Nucleus accumbens (tissue), 56 donors: ENCODE measurements at places on chromosomes 1 and 21.

DNA sequence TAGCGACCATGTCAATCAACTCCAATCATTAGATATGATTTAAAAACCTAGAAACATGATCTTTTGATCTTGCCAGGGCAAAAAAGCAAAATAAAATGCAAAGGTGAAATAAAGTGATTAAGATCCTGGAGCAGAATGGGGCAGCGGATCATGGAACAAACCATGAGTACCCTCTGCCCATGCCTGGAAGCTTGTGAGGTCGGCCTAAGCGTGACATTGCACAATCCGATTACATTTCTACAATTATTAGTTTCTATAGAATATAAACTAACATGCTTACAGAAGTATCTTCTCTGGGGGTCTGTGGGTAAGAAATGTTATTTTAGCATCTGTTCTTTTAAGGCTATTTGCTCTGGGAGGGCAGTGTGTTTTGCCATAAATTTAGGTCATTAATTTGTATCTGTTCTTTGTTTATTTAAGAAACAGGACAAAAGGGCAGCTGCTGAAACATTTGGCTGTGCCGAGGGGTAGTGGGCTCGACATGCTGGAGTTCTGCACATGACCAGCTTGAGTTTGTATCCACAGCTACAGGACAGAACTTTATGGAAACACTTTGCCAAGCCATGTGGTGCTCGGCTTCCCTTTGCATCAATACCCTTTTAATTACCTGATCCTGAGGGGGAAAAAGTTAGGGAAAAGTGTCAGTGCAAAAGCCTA is 55.9 kb downstream of the ZBTB18 start:
- DNase-seq = no peak

DNA sequence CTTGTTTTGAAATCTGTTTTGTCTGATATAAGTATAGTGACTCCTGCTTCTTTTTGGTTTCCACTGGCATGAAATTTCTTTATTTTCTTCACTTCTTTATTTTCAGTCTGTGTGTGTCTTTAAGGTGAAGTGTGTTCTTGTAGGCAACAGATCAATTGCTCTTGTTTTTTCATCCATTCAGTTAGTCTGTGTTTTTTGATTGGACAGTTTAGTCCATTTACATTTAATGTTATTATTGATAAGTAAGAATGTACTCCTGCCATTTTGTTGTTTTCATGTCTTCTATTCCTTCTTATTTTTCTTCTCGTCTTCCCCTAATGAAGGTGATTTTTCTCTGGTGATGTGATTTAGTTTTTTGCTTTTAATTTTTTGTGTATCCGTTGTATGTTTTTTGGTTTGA is 487.7 kb upstream of the PBX1 start:
- DNase-seq = no peak

- DNase-seq = no peak
These were observed 286.5 kb downstream of the NFIA start for GRCh38 chr1:61368876-61369275.

DNA sequence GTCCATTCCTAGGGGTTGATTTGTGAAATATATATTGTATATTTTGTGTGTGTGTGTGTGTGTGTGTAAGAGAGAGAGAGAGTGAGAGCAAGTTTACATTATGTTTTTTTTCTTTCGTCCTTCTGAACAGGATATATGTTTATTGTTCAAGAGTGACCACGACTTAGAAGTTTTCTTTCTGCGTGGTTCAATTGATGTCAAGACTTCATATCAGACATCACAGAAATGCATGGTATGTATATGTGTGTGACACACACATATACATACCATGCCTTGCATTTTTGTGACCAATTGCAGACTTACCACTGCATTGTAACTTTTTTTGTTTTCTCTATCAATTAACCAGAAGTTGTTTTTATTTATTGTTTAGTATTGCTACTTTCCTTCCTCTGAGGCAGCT is 2.5 kb downstream of the RASAL2 start:
- DNase-seq = no peak

GRCh38 chr1:92876351-92876750 is 44.5 kb downstream of the RPL5 start:
- DNase-seq = no peak

DNA sequence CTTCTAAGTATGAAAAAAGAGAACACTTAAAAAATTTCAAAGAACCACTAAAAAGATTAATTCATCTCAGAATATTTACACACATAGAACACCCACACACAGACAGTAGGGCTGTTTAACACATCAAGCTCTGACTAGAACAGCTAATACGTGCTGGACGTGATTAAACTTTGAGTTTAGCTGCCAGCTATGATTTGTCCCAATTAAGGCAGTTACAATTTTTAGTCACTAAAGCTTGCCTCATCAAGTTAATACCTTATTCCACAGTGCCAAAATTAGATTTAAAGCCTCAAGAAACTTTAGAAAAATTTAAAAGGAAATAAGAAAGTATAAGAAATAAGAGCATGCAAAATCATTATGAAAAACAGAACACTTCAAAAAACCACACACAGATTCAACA is 18.9 kb downstream of the SLC16A1 start:
- no peak for DNase-seq

DNA sequence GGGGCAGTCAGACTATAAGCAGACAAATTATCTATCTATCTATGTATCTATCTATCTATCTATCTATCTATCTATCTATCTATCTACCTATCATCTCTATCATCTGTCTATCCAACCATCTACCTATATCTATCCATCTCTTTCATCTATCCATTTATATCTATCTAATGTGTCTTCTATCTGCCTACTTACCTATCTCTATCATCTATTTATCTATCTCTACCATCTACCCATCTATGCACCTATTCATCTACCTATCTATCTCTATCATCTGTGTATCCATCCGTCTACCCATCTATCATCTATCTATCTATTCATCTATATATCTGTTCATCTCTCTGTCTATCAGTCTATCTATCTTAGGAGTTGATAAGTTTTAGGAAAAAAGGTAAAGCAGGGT is 10.8 kb upstream of the COG2 start:
- DNase-seq = no peak

GRCh38 chr1:114388432-114389003 is 122.5 kb downstream of the TRIM33 start:
- no peak for DNase-seq

- DNase-seq = no peak
These were observed 7.2 kb upstream of the SLX9 start for GRCh38 chr21:44932408-44933181.

DNA sequence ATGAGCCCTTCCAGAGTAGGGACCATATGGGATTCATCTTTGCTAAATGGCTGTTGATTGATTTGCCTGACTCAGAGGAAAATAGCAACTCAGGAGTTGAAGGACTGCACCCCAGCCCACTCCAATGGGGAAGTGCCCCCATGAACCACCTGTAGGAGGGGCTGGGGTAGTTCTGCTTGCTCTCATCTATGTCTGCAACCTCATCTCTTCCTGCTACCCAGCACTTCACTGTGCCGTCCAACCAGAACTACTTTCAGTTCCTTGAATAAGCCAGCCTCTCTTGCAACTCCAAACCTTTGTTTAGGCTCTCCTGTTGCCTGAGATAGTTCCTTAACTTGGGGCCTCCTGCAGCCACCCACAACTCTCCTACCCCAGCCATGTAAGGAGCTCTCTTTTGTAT is 26.6 kb downstream of the BEND5 start:
- no peak for DNase-seq

DNA sequence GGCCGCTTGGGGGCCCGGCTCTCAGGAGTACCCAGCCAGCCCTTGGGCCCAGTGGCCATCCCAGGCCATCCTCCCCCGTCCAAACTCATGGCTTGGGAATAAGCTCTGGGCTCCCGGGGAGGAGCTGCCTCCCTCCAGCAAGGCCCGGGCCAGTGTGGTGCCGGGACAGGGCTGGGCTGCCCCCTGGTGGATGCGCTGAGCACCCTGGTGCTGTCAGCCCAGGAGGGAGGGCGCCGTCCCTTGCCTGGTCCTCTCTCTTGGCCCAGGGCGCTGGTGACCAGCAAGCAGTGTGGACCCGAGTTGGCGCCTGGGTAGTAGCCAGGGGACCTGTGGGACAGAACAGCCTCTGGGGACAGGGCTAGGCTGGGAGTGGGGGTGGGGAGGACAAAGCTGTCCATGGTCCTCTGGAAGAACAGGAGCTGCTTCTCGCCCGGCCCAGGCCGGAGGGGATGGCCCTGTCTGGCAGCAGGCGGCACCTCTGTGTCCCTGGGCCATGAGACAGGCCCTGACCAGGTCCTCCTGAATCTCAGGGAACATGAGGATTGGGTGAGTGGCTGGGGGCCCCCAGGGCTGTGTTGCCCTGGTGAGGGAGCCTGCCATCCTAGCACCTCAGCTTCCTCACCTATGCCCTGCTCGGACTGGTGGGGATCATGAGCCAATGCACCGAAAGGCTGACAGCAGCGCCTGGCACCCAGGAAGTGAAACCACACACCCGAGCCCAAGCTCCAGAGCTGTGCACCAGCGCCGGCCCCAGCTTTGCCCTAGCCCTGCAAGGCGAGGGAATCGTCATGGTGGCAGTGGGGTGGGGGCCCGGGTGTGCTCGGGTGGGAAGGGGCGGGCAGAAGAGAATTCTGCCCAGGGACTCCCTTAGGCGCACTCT is 9.4 kb downstream of the MORN1 start:
- peak; percentile 42 for DNase-seq

DNA sequence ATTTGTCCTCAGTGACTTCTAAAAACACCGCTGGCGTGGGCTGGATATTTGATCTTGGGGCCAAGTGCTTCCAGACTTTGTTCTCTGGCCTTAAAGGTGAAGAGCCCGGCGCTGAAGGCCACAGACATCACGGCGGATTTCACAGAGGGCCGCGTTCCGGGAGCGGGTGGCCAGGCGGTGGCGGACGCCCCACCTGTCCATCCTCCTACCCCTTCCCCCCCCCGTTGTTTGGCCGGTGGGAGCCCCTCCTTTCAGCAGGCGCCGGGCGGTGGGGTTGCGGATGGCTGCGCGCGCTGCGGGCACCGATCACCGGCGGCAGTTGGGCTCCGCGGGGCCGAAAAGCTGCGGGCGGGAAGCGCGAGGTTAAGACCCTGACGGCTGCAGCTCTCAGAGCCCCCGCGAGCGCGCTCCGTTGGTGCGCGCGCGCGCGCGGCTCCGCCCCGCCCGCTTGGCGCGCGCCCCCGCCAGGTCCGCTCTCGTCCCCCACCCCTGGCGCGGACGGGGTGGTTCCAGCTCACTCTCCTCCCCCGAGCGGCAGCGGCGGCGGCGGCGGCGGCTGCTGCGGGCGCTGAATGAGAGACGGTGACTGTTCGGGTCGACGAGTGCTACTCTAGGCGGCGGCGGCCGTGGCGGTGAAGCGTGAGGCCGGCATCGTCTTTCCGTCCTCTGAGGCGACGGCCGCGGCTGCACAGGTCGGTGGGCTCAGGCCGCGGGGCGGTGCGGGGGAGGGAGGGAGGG is at the start of gene RALGPS2:
TSS of gene RALGPS2 (plus strand) at position 517 of the 738 bp plus-strand sequence. CDS start 51,521 bp downstream, outside the sequence.
- DNase-seq = peak; percentile 22

GRCh38 chr1:67118646-67119045 is 16.1 kb downstream of the C1orf141 start:
- DNase-seq = no peak

DNA sequence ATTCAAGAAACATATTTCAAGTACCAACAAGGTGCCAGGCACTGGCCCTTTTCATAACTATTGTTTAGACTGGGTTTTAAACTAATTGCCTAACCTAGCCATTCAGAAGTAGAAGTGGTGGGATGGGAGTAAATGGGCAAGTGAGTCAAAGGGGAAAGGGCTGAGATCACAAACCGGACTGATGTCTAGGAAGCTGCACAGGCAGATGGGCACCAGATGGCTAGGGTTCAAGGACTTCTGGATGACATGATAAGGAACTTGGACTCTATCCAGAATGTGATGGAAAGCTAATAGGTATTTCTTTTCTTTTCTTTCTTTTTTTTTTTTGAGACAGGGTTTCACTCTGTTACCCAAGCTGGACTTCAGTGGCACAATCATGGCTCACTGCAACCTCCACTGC is 46.6 kb downstream of the LYST start:
- no peak for DNase-seq

DNA sequence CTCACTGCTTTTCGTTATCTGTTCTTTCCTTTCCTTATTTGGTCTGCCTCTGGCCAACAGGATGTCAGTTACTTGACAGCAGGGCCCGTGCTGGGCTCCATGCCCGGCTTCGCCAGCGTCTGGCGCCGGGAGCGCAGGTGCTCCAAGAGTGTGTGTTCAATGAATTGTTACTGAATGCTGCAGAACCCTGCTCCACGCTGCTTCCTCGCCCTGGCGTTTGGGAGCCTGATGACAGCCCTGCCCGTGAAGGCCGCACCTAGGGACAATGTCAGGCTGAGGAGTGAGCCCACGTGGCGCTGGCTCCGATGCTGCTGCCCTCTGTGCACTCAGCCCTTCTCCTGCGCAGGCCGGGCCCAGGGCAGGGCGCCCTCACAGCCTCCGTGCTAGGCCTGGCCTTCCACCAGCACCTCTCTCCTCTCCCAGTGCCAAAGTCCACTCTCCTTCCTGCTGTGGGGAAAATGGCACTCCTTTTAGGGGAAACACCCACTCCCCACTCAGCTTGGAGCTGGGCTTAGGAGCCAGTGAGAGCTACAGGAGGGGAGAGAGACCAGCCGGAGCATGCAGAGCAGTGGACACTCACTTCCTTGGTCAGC is 51.4 kb downstream of the ACBD3 start:
- DNase-seq = no peak

DNA sequence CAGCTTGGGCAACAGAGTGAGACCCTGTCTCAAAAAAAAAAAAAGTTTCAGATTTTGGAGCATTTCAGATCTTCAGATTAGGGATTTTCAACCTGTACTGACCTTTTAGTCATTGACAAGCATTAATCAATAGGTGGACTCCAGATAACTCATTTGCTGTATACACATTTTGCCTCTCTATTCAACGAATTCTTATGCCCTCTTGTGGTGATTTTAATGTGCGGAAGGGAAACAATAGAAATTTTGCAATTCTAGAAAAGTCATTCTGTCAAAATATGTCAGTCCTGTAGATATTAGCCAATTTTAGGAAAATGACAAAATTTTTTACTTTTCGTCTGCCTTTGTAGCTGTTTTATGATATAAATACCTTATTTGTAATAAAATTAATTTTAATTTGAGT is 11.6 kb upstream of the OR2G2 start:
- no peak for DNase-seq

DNA sequence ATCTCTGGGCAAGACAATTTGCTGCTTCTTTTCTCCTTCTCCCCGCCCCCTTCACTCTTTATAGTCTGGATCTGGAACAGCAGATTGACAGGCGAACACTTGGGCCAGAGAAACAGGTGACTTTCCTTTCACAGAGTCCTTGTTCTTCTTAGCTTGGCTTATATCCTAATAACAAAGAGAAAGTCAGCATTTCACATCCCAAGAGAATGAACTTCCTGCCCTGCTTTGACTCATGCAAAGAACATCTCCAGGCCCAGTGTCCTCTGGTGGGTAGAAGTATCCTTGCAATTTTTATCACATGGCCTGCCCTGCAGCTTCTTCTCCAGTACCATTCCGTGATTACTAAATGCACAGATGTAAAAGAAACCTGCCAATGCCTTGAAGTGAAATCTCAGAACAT is 764.4 kb downstream of the ADGRL2 start:
- DNase-seq = no peak

DNA sequence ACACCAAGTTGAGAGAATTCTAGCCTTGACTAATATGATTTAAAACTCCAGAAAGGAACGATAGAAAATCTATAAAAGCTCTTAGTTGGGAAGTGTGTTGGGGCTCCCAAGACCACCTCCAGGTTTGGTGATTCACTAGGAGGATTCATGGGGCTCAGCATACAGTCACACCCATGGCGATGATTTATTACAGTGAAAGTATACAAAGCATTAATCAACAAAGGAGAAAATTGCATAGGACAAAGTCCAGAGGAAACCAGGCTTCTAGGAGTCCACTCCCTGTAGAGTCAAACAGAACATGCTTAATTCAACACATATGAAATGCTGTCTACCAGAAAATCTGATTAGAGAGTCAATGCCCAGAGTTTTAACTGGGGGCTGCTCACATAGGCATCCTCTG is 4.8 kb downstream of the CDCA8 start:
- no peak for DNase-seq

- no peak for DNase-seq
These were observed 118.3 kb downstream of the DHRS3 start for GRCh38 chr1:12499539-12500240.
